NCI-H2029 treated with DMSO at 0.1 percent for 48 hours (cell line): ENCODE measurements at places on chromosomes 16 and 17.

- no peak for DNase-seq
Observed at GRCh38 chr16:1572673-1573072, 39.2 kb downstream of the IFT140 start.

- DNase-seq, result no peak
Observed at GRCh38 chr17:35514564-35514963, 22.9 kb downstream of the SLFN12L start.

DNA sequence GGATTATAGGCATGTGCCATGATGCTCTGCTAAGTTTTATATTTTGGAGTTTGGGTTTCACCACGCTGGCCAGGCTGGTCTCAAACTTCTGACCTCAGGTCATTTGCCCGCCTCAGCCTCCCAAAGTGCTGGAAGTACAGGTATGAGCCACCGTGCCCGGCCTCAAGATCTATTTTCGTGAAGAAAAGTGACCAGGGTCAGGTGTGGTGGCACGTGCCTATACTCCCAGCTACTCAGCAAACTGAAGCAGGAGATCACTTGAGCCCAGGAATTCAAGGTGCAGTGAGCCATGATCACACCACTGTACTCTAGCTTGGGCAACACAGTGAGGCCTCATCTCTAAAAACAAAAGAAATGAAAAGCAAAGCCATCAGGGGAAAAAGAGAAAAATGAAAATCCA is 18.7 kb downstream of the CMTM4 start:
- no peak for DNase-seq

DNA sequence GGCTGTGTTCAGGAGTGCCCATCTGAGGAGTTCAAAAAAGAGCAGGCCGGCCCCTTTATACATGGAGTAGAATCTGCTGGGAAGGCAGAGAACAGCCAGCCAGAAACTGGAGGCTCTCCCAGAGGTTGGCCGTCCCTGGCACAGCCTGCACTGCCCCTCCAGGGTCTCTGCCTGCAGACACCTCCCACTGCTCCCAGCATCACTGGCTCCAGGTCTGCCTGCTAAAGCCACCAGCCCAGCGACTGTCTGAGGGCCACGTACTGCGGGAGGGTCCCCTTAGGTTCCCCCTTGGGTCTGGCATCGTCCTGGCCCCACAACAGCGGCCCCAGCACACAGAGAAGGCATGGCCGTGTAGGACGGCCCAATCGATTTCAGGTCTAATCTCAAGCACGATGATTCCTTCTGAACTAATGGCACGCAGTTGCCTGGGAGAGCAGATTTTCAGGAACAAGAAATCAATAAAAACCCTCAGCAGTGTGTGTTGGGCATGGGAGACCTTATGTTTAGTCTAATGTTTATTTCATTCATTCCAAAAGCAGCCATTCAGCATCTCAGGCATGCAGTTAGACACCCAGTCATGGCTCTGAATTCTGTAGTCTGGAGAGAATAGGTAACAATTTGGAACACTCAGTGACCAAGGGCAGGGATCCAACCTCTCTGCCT is 95.6 kb downstream of the PGS1 start:
- no peak for DNase-seq
